ENCODE measurements at places on chromosomes 6 and 20. TPM values are rescaled to one million over a fixed set of nuclear protein-coding genes. Genes with fewer than 3 reads are reported as not detected.

RUNX2 gene
- total RNA-seq, result 8.7 TPM

LRFN2 gene
- total RNA-seq, result not detected

COL20A1 gene
- not detected for total RNA-seq

SLC22A2 gene
- total RNA-seq, result not detected

PHACTR1 gene
- 3.7 TPM for total RNA-seq

SNPH gene
- total RNA-seq, result 11.8 TPM

LST1 gene
- not detected for total RNA-seq
